ENCODE measurements at places on chromosomes 1 and 21.

DNA sequence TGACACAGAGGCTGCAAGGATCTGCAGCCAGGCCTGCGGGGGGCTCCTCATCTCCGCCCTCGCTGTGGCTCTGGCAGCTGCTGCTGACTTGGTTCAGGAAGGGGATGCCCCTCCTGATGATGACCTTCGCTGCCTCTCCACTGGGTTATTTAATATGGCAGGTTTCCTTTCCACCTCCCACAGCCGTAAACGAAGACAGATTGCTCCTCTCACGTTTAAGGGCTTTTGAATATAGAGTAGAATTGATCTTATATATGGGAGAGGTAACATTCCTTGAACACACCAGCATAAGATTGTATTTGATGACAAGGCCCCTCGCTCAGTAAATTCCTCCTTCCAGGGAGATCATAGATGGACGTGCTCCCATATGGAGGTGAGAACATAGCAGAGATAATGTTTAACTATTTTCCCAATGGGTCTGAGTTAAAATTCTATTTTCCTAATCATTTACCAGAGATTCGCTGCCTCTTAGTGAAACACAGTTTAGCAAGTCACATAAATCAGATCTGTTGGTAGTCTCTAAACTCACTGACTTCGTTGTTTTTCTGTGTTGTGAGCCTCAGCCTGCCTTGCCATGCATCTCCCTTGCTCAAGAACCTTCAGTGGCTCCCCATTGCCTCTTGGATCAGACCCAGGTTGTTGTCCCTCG is 88.5 kb upstream of the AJAP1 start:
- no peak for DNase-seq

- DNase-seq, result no peak
These were observed 6.4 kb downstream of the SMAP2 start for GRCh38 chr1:40379785-40380452.

DNA sequence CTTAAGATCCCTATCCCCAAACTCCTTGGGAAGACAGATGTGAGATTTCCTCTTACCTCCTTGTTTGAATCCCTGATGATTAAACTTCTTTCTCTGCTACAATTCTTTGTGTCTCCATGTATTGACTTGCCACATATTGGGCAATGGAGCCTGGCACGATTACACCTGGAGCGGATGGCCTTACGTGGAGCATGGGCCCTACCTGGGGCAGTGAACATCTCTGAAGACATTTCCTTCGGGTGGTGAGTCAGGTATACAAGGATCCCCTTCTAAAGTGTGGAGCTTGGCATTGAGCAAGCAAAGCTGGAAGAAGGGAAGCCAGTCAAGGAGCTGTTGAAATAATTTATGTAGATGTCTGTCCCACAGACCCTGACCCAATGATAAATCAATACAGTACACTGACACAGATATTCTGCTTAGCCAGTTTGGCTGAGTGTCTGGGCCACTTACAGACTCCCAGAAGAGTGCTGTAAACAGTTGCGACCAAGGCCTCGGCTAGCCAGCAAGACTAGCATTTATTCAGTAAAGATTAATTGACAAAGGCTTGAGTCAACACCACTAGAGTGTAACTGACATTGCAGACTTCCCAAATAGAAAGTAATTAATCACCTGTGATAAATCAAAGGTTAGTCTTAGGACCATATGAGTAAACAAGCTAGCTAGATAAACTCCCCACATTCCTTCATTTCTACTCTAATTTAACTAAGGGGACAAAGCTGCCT is 83.1 kb upstream of the KCNK1 start:
- no peak for DNase-seq

DNA sequence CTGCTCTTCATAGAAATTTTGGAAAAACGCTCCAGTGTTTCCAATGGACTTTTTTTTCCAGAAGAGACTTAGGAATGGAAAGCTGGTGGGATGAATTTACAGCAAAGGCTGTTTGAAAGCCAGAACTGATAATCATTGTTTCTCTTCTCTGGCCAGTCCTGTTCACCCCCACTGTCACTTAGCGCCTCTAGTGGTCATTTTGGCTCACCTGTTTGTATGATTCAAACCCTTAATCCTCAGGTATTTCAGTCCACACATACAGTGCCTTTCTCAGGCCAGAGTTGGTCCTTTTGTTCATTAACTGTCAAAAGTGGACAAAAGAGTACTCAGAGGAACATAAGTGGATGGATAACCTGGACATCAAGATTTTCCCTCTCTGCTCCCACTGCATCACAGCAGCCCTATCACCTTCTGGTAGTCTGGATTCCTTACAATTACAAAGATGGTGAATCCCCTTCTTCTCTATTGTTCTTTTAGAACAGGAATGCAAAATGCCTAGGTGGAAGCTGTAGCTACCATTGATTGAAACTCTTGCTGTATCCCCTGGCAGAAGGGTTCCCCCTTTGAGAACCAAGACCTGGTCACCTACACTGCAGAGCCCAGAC is 177.6 kb upstream of the OLFM3 start:
- no peak for DNase-seq

DNA sequence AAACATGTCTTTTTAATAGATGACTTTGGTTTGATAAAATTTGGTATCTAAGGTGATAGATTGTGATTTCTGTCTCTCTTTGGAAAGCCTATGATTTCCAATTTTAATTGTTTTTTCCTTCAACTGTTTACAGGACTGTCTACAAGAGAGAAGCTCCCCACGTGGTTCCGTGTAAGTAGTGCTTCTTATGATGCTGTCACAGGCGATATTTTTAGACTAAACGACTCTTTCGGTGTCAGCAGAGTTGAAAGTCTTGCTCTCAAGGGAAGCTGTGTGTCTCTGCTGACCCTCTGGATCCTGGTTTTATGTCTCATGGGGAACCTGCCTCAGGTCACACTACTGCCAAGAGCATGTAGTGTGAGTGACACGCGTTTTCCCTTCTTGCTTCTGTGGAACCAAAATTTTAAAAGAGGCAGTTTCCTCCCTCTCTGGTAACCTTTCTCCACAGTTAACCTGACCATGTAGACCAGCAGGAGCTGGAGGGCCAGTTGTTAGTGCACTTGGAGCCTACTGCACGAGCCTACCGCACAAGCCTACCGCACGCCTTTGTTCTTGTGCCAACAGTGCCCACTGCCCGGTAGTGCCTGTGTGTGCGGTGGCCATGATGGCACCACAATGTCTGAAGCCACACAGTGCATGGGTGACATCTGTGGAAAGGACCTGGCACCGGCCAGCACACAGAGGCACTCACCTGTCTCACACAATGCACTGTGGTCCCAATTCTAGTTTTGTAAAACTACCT is 91.9 kb downstream of the PCBP3 start:
- no peak for DNase-seq

Measured in activated gamma-delta T cell treated with Interleukin-2 at 50 U/mL for 16 hours (primary cell).